Activated CD4-positive, alpha-beta T cell treated with anti-CD3 and anti-CD28 coated beads, Interleukin-2, amount 50 U/mL, for 24 hours (primary cell): ENCODE measurements at places on chromosomes 6 and 20.

DNA sequence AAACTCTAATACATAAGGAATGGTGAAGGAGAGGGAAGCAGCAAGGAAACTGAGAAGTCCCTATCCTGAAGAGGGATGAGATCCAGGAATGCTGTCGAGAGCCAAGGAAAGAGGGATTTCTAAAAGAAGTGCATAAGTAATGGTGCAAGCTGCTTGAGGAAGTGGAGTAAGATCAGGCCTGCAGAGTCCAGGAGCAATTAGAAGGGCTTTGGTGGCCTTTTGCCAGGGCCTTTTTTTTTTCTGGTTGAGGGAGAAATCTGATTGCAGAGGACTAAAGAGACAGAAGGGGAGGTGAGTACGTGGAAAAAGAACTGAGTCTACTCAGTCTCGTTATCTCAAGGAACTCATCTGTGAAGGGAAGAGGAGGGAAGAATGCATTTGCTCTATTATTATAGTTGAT is 396.2 kb downstream of the UTRN start:
- DNase-seq, result no peak

GRCh38 chr6:149246691-149247384 is 70.7 kb upstream of the TAB2 start:
- DNase-seq, result no peak

DNA sequence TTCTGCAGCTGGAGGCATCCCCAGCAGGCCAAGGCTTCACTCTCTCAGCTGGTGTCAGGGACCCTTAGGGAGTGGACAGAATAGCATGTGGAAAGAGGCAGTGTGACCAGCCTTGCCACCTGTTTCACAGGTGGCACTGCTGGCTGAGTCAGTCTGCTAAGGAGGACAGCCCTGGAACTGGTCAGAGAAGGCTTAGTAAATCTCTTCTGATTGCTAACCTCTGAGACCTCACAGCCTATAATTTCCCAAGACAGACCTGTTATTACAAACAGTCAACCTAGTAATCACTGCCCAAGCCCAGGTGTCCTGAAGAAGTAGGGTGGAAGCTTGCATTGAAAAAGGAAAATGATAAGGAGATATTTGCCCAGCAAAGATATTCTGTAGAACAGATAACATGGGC is 26.4 kb upstream of the PAQR8 start:
- DNase-seq, result no peak

GRCh38 chr6:153944201-153944600 is 94.8 kb upstream of the OPRM1 start:
- no peak for DNase-seq

DNA sequence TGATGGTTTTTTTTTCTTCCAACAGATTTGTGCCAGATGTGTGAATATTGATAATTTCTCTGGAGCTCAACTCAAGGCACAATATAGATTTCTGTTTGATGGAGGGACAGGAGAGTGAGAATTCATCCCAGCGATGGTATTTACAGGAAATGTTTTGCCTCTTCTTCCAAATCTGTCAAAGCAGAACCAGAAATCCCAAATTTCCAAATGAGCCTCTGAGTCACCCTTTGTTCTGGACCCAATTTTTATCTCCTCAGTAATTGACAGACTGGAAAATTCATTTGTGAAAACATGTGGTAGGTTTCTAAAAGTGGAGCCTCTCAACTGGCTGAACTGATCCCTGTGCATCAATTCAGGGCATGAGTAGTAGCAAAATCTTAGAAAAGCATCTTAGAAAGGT is 223.2 kb upstream of the TSHZ2 start:
- DNase-seq, result no peak

DNA sequence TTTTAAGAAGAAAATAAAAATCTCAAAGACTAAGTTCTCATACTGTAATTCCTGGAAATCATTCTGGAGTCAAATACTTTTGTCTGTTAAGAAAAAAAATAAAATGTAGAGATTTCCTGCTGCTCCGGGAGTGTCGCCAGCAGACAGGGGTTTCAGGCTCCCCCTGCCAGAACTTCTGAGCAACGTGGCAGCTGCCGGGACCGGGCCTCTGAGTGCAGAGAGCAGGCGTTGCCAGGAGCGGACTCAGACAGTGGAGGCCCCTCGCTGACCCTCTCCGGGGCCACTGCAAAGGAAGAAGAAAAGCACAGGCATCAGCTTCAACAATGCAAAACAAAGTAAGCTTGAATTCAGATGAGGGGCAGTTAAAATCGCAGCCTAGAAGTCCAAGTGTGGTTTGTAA is 95.5 kb downstream of the THBS2 start:
- DNase-seq, result no peak

- DNase-seq, result no peak
Measured at GRCh38 chr6:140957386-140957785, 1175.3 kb upstream of the GJE1 start.

- no peak for DNase-seq
Measured at GRCh38 chr20:33433465-33434234, 9.9 kb downstream of the SNTA1 start.

- no peak for DNase-seq
Measured at GRCh38 chr6:168265827-168266815, 53.5 kb downstream of the DACT2 start.

DNA sequence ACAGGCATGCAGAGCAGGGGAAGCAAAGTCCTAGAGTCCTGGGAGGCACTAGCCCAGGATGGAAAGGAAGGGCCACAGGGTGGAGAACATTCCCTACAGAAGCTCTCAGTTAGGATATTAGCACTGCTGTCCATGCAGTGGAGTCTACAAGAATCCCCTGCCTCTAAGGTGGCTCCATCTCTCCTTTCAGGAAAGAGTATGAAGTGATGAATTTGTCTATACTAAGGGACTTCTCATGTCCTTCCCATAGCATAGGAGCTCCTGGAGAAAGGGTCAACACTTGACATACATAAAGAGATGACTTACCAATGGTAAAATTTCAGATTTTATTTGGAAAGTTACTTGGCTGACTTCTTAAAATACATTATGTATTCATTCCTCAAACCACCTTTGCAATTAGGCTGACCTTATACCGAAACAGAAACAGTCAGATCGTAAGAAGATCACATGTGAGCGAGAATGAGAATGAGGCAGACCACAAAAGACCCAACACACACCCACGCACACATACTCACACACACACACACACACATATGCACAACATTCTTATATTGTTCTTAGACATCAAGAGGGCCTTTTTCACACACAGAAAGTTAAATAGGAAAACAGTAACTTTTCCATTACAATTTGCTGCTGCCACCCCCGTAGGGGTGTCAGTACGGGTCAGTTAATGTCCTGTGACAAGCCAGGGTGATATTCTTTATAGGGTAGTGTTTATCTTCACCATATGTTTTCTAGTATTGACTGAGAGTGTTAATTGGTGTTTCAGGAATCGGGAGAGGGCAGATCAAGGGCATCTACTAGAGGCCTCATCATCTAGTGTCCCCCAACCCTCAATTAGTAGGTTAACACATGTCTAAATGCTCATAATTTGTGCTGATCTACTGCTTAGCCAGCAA is 159.4 kb downstream of the FAXC start:
- no peak for DNase-seq
